HS-5 (cell line): ENCODE measurements at places on chromosomes 16 and 17.

- no peak for DNase-seq
These were observed 725 bp downstream of the KRTAP16-1 start for GRCh38 chr17:41308251-41308917.

DNA sequence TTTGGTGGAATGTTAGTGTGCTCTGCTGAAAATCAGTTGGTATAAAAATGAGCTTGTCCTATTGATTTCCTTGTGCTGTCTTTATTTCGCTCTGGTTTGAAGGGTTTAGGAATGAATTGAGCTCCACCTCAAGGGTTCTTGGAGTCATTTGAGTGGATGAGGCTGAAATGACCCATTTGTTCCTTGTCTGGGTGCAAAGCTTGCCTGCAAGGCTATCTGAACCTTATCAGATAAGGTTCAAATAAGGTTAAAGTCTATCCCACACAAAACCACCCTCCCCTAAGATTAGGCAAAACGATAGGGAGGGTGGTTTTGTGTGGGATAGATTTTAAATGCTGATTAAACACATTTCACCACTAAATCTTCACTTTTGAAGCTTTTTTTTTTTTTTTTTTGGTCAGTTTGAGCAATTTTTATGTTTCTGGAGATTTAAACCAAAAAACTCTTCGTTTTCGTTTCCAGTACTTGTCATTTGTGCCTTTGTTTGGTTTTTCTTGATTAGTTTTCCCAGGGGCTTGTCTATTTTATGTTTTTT is 62.7 kb downstream of the ARHGAP44 start:
- DNase-seq = no peak

- no peak for DNase-seq
These were observed 21.1 kb upstream of the ZNF629 start for GRCh38 chr16:30808146-30808545.

GRCh38 chr17:60333628-60334031 is 58.3 kb downstream of the USP32 start:
- no peak for DNase-seq

- no peak for DNase-seq
These were observed 7.5 kb downstream of the ABCC3 start for GRCh38 chr17:50642071-50642721.

GRCh38 chr17:34511931-34512330 is 67.5 kb upstream of the TMEM132E start:
- DNase-seq = no peak

GRCh38 chr16:27472091-27473020 is 70.4 kb downstream of the IL21R start:
- DNase-seq = no peak

DNA sequence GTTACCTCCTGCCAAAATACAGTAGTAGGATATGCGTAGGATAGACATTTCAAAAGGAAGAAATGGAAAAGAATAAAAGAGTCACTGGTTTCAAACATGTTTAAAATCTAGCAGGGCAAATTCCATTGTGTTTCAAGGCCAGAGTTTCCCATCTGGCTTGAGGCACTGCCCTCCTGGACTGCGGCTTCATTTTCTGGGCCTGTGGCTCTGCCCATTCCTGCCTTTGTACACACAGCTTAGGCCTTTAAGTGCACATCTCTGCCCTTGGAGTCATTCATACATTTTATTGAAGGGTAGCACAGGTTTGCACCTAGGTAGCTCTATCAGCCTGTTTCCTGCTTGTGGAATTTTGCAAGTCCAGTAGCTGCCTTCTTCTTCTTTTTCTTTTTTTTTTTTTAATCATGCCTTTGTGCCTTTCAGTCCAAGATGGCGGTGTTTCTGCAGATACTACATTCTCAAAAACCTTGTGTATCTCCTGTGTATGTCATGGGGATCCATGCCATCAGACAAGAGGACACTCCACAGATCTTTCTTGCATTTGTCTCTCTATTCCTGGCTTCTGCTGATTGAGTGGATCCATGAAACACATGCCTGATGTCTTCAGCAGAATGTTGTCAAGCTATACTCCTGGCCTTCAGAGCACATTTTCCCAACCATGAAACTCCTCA is 282.9 kb downstream of the BCAS3 start:
- DNase-seq = no peak

- DNase-seq = peak; percentile 76
These were observed 89.8 kb downstream of the CYB561 start for GRCh38 chr17:63356337-63356757.

- DNase-seq = no peak
These were observed 224.5 kb downstream of the ZNF423 start for GRCh38 chr16:49631187-49632041.

- DNase-seq = no peak
These were observed 8.2 kb downstream of the PRPSAP1 start for GRCh38 chr17:76345377-76345974.

- DNase-seq = no peak
These were observed 210.4 kb upstream of the IRX5 start for GRCh38 chr16:54720259-54720658.
